ENCODE measurements at places on chromosomes 7 and 10.

GRCh38 chr10:11015446-11015934 lies 2.2 kb upstream of the CELF2 start:
- no peak for DNase-seq

DNA sequence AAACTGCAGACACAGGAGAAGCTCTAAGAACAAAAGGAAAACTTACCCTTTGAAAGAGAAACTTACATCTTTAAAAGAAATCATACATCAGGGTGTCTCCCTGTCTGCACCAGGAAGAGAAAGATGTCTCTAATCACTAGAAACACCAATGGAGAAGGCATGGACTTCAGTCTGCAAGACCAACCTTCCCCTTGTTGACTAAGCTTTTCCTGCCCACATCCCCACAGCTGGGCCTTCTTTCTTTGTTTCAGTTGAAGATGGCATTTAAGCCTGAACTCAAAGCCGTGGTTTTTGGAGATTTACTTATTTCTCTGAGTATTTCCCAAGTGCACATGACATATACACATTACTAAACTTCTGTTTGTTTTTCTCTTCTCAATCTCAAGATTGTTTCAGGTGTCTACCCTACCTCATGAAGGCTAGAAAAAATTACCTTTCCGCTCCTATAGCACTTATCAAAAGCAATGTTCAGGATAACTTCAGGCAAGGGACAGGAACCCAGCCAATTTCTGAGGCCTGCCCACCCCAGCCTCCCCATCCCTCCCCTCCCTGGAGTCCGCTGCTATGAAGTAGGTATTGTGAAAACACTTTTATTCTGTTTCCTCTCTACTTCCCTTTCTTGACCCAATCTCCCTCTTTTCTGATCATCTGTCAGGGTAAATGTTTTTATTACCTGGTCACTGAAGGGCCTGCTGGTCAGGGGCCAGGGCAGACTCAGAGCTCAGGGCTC lies 2.8 kb upstream of the SLC29A3 start:
- DNase-seq, result no peak

GRCh38 chr7:17301471-17302456 lies 3.3 kb downstream of the AHR start:
- no peak for DNase-seq

DNA sequence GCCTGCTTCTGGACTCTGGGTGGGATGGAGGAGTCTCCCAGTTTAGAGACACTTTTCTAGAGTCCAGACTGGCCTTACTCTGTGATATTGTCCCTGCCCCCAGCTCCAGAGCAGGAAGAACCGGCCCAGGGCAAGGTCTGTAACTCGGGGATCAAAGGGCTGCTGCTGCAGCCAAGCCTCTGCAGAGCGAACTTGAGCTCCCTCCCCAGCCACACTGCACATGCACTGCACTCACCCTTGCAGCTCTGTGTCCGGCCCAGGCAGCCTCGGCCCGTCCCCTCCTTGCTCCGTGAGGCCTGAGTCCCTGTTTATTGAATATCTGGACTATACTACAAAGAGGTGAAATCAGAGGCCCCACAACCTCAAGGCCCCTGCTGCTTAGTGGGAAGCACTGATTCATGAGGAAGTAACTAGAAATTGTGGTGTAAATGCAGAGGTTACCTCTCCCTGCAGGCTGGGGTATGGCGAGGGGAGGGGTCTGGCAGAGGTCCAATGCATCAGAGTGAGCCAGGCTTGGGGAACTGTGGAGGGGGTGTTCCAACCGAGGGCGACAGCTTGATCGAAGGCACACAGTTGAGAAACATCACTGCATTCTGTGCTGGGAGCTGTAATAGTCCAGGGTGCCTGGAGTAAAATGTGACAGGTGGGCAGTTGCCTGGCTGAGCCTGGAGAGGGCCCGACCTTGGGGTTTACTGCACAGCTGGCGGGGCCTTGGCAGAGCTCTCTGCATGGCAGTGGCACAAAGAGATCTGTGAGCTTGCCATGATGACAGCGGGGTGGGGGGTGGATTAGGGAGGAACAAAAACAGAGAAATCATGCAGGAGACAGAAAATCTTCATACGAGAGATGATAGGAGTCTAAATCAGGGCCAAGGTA lies 49.1 kb downstream of the AOC1 start:
- DNase-seq, result no peak

DNA sequence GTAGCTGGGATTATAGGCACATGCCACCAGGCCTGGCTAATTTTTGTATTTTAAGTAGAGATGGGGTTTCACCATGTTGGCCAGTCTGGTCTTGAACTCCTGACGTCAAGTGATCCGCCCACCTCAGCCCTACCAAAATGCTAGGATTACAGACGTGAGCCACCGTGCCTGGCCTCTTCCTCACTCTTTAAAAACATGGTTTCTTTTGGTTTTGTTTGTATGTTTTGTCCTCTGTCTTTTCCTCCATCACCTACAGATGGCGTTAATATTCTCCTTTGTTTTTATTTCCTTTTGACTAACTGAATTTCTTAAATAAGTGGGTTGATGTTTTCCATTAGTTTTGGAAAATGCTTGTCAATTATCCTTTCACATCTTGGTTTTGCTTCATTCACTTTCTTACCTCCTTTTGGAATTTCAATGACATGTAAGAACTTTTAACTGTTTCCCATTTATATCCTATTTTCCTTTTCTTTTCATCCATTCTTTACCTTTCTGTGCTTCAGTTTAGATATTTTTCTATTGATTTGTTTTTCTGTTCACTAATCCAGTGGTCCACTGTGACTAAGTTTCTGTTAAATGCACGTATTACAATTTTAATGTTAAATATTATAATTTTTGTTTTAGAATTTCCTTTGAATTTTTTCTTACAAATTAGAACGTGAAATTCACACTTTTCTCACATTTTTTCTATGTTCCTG lies 104.1 kb downstream of the ZNF467 start:
- no peak for DNase-seq

- no peak for DNase-seq
Measured at GRCh38 chr7:77415476-77415822, 700 bp downstream of the GSAP start.

Measured in Right ventricle myocardium superior (tissue), 1 donor.